ENCODE measurements at places on chromosomes 1 and 21.

DNA sequence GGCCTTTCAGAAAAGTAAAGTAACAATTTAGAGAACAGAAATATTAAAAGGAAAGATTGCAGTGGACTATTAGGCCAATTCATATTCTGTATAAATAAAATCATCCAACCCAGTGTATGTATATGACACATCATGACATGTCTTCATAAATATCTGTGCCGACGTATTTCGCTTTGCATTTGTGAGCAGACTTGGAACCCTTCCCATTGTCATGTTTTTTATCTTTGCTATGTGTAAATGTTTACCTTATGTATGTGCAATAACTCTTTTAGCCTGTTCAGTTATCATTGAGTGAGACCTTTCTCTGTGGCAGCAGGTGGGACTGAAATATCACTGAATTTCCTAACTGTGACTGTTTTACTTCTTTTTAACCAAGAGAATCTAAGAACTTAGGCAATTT lies 58.0 kb upstream of the FAM3B start:
- peak; percentile 25 for DNase-seq

DNA sequence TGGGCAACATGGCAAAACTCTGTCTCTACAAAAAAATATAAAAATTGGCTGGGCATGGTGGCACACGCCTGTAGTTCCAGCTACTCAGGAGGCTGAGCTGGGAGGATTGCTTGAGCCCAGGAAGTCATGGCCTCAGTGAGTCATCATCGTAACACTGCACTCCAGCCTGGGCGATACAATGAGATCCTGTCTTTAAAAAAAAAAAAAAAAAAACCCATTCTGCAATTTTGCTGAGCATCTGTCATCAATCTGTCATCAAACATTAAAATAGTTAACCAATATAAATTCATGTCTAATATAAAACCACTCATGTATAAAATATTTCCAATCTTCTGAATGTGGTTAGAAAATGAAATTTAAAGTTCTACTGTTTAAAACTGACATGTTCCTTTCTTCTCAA lies 56.9 kb downstream of the LPAR3 start:
- DNase-seq, result no peak

DNA sequence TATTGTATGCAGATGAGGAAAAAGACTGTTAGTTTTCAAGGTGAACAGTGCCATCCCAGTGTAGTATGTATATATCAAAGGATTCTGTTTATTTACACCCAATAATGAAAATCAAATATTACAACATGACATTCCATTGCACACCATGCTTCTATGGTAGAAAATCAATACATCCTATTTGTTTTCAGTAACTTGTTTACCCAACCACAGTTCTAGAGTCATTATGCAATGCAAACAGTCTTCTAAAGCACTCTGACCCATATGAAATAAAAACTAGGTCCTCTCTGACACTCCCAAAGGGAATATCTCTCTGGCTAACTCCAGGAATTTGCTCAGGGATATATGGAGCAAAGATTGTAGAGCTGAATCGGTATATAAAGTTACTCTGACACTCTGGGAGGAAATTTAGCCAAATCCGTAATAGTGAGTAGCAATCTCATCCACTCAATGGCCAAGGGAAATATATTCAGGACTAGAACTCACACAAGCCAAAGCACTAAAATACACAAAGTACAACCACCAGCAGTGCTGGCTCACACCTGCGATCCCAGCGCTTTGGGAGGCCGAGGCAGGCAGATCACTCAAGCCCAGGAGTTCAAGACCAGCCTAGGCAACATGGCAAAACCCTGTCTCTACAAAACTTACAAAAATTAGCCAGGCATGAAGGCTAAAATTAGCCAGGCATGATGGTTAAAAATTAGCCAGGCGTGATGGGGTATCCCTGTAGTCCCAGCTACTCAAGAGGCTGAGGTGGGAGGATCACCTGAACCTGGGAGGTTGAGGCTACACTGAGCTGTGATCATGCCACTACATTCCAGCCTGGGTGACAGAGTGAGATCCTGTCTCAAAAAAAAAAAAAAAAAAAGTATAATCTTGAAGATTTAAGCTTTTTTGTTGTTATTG lies 75.2 kb downstream of the RERE start:
- DNase-seq, result no peak

DNA sequence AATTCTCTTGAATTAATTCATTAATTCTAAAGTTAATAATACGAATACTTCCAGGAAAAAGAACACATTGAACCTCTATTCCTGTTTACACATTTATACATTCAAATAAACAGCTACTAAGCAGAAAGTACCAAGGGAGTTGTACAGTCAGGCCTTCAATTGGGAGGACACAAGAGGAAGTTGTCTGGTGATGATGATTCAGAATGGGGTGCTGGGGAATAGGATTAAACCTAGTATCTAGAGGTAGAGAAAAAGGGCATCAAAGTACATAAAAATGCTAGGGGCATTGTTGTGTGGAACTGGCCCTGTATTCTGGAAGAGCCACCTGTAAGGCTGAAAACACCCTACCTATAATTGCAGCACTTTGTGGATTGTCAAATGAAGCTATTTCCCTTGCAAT lies 71.7 kb upstream of the MROH9 start:
- DNase-seq, result peak; percentile 14

- DNase-seq, result no peak
Measured at GRCh38 chr1:229251185-229251584, 19.7 kb upstream of the RAB4A start.

GRCh38 chr1:49060766-49061165 lies 284.1 kb upstream of the BEND5 start:
- peak; percentile 56 for DNase-seq

- no peak for DNase-seq
Measured at GRCh38 chr1:205578780-205579571, 52.8 kb downstream of the ELK4 start.

DNA sequence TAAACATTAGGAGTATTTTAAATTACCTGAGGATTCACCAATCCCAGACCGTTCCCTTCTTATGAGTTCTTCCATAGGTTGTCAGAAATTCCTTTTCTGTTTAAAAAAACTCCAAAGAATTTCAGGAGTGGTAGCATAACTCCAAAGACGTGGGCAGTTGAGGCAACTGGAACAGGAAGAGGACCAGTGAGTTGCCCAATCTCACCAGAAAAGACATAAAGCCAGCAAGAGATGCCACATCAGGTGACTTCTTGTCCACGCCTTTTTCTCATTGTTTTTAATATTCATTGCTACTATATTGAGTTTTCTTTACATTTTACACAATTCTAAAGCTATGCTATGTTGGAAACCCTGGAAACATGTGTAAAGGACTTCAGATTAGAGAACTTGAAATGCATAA lies 88.1 kb upstream of the JAK1 start:
- DNase-seq, result no peak

DNA sequence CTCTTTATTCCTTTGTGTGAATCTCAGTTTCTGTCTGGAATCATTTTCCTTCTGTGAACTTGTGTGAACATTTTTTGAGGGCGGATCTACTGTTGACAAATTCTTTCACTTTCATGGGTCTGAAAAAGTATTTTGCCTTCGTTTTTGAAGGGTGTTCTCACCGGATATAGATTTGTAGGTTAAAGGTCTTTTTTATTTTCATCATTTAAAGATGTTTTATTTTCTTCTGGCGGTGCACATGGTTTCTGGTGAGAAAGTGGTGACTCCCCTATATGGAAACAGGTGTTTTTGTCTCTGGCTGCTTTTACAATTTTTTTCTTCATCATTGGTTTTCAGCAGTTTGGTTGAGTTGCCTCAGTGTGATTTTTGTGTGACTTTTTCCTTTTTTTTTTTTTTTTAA lies 94.9 kb downstream of the DYRK1A start:
- peak; percentile 33 for DNase-seq

- no peak for DNase-seq
Measured at GRCh38 chr1:202752774-202753173, 42.5 kb upstream of the SYT2 start.

- DNase-seq, result peak; percentile 54
Measured at GRCh38 chr1:25504706-25505595, 38.5 kb upstream of the LDLRAP1 start.

DNA sequence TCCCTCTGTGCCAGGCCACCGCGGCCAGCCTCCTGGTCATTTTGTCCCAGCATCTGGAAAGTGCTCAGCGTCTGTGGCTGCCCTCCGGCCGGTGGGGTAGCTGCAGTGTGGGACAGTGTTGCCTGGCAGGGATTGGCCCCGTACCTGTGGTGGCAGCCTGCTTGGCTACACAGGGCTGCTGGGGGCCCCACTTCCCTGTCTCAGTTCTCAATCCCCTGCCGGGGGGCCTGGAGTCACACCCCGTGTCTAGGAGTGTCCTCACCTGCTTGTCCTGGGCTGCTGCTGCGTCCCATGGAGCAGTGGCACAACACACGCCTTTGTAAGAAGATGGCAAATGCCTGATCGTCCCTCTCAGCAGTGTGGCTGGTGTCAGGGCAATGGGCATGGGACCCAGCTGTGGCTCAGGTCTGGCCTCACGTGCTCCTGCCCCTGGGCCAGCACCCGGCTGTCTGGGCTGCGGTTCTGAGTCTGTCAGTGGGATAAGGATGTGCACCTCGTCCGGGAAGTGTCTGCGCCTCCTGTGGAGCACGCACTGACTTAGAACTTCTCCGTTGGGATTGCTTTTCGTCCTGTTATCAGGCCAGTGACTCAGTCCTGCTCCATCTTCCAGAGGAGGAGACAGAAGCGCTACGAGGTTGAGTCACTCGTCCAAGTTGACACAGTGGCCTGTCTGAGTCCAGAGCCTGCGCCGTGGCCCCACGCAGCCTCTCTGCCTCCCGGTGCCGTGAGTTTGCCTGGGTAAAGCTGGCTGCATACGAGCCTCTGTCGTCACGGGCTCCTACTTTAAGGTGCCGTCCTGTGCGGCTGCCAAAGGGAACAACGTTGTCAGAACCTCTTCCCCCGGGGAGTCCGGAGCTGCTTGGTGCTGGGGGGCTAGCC lies 41.0 kb downstream of the CRYAA start:
- DNase-seq, result peak; percentile 20

GRCh38 chr1:86913399-86913895 lies 479 bp downstream of the SELENOF start:
- peak; percentile 47 for DNase-seq

DNA sequence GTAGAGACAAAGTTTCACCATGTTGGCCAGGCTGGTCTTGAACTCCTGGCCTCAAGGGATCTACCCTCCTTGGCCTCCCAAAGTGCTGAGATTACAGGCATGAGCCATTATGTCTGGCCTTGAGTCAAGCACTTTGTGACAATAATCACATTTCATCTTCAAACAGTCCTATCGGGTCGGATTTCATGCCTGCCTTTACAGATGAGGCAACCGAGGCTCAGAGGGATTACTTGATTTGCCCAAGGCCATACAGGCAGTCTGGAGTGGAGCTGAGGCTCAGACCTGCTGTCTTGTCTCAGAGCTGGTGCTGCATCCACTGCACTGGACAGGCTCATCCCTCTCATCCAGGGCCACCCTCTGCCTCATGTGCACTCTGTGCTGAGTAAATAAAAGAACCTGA lies 26.6 kb downstream of the FAM151A start:
- DNase-seq, result no peak

- DNase-seq, result no peak
Measured at GRCh38 chr1:203090421-203091198, 4.8 kb upstream of the MYOG start.

DNA sequence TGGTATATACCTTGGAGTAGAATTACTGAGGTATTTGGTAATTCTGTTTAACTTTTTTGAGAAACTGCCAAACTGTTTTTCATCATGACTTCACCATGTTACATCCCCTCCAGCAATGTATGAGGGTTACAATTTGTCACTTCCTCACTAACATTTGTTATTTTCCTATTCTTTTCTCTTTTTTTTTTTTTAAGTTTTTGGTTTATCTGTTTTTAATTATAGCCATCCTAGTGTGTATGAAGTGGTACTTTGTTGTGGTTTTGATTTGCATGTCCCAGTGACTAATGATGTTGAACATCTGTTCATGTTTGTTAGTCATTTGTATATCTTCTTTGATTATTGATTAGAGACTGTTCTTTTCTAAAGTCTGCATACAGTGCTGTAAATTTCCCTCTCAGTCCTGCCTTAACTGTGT lies 147.3 kb downstream of the HS2ST1 start:
- DNase-seq, result peak; percentile 32

DNA sequence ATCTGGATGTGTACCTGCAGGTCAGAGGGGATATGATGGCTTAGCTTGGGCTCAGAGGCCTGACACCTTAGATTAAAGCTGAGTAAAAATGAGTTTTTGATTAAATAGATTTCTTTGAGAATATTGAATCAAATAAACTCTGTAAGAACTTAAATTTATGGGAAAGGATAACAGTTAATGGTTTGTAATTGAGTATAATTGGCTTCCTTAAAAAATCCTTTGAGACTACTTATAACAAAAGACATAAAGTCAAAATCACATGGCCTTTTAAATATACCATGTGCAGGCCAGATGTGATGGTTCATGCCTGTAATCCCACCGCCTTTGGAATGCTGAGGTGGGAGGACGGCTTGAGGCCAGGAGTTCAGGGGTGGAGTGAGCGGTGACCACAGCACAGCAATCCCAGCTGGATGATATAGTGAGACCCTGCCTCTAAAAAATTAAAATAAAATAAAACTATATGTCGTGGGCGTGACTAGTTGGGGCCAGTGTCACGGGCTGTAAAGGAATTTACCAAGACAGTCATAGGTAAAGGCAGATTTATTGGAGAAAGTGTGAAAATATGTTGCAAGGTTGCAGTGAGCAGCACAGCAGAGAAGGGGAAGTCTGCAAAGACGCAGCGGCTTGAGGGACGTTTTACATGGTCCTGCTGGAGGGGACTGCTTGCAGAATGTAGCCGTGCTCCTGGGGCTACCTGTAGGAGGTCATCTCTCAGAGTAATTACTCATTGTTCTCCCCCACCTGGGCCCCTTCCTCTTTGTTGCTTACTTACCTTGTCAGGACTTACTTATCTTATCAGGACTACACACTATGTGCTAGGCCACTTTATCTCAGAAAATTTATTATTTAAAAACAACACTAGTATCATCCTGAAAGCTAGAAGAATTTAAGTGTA lies 122.3 kb downstream of the ZMYM4 start:
- no peak for DNase-seq

DNA sequence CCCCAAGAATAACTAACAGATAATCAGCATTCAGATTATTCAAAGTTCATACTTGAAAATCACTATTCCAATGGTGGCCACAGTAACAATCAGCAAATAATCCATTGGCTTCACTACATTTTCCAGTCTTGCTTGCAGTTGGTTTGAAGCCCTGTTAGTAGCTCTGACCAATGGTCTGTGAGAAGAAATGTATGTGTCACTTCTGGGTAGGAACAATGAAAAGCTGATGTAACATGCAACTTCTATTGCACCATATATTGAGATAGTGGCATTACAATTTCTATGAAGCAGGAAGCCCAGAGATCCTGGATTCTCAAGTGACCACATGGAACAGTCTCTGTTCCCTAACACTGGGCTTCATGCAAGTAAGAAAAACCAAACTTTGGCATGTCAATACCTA lies 250.9 kb upstream of the DAB1 start:
- DNase-seq, result peak; percentile 15

GRCh38 chr1:12618661-12618964 lies 603 bp upstream of the DHRS3 start:
- DNase-seq, result no peak

DNA sequence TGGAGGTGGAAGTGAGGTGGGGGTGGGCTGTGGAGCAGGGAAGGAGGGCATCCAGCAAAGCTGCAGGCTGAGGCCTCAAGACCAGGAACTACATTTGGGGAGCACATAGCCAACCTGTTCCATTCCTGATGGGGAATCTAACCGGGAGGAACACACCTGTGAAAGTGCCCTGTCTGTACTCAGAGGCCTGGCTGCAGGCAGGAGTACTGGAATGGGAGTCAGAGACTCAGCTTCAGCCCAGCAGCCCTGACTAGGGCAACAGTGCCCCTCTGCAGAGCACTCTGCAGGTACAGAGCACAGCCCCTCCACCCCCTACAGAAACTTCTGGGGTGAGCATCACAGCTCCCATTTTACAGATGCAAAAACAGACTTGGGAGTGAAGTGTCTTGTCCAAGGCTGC lies 126.4 kb downstream of the DMRTB1 start:
- DNase-seq, result no peak

- DNase-seq, result no peak
Measured at GRCh38 chr21:34511787-34512455, at the start of gene KCNE1. Gene KCNE1 (minus strand): TSS chr21:34512210. CDS start chr21:34449634, 62,576 bp downstream.
